ENCODE measurements at places on chromosomes 7 and 10.

DNA sequence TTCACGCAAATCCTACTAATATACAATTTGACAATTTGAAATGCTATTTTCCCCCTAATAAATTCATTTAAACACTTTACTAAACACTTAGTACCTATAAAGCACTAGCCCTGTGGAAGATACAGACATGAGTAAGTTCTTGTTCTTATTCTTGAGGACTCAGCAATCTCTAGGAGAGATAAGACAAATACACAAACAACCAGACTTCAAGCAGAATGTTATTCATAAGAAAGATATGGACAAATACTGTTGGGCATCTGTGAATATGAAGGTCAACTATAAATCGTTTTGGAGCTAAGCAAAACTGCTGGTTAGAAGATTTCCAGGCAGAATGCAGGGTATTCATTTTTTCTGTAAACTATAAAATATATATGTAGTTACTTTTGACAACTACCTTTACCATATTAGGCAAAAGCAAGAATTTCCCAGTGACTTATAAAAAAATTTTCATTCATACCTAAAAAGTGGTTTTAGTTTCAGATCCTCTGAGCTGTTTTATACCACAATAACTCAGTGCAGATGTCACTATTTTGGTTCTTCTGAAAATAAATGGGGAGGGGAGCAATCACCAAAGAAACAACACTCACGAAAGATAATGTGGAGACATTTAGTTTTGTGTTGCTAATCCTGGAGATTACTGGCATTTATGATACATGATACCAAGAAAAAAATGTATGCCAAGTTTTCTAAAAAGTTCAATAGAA is 3.8 kb downstream of the VPS41 start:
- no peak for DNase-seq

- no peak for DNase-seq
Measured at GRCh38 chr10:48792121-48792520, 107.4 kb downstream of the WDFY4 start.

DNA sequence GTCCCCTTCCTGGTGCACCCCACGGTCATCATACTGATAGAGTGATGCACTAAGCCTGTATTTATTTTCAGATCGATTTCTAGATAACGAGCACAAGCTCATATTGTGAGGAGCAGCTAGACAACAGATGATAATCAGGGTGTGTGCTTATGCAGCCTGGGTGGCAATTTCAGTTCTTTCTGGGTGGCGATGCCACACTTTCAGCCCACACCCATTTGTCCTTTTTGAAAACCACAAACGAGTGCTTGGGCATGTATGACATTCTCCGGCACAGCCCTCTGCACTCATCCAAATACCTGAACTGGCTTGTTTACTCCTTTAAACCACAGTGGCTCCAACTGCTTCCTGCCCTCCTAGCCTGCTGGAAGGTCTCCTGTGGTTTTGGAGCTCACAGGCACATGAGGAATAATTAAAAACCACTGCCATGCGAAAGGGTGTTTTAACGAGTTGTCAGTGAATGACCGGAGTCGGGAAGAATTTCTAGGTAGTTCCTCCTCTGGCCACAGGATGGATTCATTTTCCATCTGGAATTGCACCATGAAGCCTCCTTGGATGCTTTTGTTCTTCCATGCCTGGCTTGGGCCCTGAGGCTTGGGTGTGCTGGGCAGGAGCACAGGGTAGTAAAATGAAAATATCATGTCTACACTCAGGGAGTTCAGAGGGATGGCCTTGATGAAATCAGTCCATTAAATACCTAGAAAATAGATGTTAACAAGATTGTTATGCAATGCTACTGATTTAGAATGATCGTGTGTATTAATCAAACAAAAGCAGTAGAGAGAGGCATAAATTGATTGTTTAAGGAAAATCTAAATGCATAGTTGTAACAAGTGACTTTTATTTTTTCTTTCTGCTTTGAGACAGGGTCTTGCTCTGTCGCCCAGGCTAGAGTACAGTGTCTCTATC is 52.4 kb upstream of the ITGB1 start:
- DNase-seq, result no peak

DNA sequence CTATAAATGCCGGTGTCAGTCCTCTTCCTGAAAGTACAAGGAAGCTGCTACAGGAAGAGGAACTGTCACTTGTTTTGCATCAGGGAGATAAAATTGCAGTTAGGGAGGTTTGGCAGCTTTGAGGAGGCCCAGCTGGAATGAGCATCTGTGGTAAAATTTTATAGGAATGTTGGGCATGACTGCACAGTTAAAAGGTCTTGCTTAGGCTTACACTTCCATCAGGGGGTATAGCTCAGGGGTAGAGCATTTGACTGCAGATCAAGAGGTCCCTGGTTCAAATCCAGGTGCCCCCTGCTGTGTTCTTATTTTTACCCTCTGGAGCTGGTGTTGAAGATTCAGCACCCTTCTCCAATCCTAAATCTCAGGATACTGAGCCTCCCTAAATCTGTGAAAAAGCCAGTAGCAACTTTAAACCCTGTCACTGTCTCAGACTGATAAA is 65.9 kb downstream of the ZNF467 start:
- no peak for DNase-seq

GRCh38 chr10:69679736-69680135 is 49.7 kb downstream of the FAM241B start:
- no peak for DNase-seq

- no peak for DNase-seq
Measured at GRCh38 chr7:23333671-23334246, 34.6 kb downstream of the MALSU1 start.

DNA sequence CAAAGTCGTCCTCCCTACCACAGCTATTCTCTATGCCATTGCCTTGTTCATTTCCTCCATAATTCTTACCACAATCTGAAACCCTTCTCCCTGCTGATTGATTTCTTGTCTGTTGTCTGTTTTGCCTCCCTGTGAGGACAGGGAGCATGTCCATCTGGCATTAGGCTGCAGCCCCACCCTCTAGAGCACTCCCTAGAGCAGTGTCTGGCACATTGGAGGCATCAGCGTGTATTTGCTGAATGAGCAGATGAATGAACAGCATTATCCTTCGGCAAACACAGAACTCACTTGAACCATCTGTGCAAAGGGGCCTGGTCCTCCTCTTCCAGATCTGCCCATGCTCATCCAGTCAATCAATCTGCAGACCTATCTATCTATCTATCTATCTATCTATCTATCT is 5.1 kb upstream of the DMBT1 start:
- no peak for DNase-seq

DNA sequence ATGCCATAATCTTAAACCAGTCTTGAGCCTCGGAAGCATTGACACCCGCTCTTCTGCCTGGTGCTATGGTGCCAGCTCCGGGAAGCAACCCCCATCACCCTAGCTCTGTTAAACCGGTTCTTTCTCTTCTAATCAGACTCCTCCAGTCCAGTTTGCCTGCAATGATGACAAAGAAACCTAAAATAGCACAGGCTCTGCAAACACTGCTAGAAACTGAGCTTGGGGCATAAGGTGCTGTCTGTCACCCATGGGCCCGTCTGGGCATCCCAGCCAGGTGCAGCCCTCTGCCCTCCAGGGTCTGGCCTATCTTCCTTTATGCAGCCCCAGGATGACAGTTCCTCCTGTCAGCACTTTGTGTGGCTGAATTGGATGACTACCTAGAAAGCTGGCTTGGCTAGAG is 14.2 kb upstream of the CAMK2G start:
- no peak for DNase-seq

GRCh38 chr10:101292194-101293006 is 61.6 kb upstream of the BTRC start:
- no peak for DNase-seq

- no peak for DNase-seq
Measured at GRCh38 chr10:33335801-33336581, 1.5 kb upstream of the NRP1 start.

DNA sequence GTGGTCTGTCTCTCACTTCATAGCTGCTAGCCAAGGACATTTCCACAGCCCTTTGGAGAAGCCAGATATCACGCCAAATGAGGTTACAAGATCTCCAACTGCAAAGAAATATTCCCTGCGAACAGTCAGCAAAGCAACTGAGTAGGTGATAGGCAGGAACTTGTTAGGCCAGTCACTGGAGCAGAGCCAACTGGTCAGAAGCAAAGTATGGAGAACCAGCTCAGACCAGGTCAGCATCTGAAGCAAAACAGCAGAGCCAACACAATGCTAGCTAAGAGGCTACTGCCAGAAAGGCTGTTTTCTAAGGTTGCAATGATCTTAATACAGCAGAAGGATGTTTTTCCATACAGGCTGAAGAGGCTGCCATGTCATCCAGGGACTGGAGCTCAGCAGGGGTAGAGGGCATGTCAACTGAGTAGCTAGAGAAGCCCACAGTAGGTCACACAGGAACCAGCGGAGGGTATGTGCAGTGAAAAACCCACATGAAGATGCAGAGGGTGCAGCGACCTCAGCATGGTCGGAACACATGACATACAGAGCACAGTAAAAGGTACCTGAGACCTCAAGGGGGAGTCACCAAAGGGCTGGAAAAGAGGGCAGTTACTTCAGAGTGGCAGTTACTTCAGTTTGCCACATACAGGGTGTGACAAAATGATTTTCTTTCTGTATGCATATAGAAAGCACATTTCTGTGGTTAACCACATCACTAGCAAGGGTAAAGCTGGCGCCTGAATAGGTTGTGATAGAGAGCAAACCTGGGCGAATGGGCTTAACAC is 8.9 kb downstream of the SEC31B start:
- DNase-seq, result no peak

GRCh38 chr10:113503930-113504329 is 48.9 kb upstream of the HABP2 start:
- peak; percentile 29 for DNase-seq

Measured in CD14-positive monocyte (primary cell).